Stomach (tissue), 19 donors: ENCODE measurements at places on chromosomes 5 and 9. TPM values are rescaled to one million over a fixed set of nuclear protein-coding genes. Genes with fewer than 3 reads are reported as not detected.

Gene S100Z
- 0.89 TPM for total RNA-seq

- no peaks in the 10 kb centered on the region for H3K36me3 ChIP-seq
- H3K27ac ChIP-seq, result no peak overlapping the region
- no peak for DNase-seq
- H3K27me3 ChIP-seq, result no peaks in the 10 kb centered on the region
- H3K4me3 ChIP-seq, result no peak overlapping the region
- no peaks in the 10 kb centered on the region for H3K4me1 ChIP-seq
These were observed 282.2 kb downstream of the SEMA5A start for GRCh38 chr5:9263656-9264055.

GRCh38 chr5:177552839-177553455, 1.4 kb downstream of the FAM193B start:
- no peaks in the 10 kb centered on the region for H3K27me3 ChIP-seq
- H3K36me3 ChIP-seq, result peaks cover 18% of the 10 kb centered on the region
- H3K4me3 ChIP-seq, result peak overlapping the region; percentile 100
- peaks cover 60% of the 10 kb centered on the region for H3K4me1 ChIP-seq
- H3K27ac ChIP-seq, result no peak overlapping the region

DNA sequence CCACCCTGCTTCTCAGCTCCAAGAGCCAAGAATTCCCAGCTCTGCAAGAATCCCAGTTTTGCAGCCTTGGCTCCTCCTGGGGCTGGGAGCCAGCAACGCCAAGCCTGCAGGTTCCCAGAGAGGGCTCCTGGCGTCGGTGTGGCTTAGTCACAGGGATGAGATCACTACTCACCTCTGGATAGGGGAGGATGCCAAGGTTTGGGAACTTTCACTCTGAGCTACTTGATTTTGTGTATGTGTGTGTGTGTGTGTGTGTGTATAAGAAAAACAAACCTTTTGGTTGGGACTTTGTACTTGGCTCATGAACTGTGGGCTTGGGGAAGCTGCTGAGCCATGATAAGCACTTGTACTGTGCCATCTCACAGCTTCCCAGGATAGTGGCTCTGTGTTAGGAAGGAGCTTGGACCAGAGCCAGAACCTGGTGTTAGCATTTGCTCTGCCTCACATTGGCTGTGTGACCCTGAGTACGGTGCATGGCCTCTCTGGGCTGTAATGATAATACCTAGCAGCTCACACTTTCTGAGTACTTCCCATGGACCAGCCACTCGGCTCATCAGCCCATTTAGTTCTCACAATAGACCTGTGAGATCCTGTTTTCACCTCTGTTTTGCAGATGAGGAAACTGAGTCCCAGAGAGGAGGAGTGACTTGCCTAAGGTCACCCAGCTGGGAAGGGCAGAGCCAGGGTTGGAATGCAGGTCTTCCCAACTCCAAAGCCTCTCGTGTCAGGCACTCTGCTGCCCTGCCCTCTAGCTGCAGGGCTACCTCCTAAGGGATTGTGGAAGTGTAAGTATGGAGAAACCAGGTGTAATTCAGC, 41.4 kb upstream of the DAB2IP start:
- peak; percentile 54 for DNase-seq
- H3K27ac ChIP-seq, result peak overlapping the region; percentile 82
- no peaks in the 10 kb centered on the region for H3K27me3 ChIP-seq
- H3K36me3 ChIP-seq, result no peaks in the 10 kb centered on the region
- H3K4me1 ChIP-seq, result peaks cover 60% of the 10 kb centered on the region
- no peak overlapping the region for H3K4me3 ChIP-seq

GRCh38 chr5:20434786-20435185, 446.8 kb upstream of the CDH18 start:
- no peaks in the 10 kb centered on the region for H3K27me3 ChIP-seq
- DNase-seq, result peak; percentile 20
- H3K36me3 ChIP-seq, result no peaks in the 10 kb centered on the region
- H3K27ac ChIP-seq, result no peak overlapping the region
